GM12865 (cell line): ENCODE measurements at places on chromosomes 6 and 20.
A peak's percentile ranks its signal among the peaks of the same experiment; 100 is the strongest.

GRCh38 chr6:3809515-3809891, 39.7 kb upstream of the FAM50B start:
- no peak for DNase-seq

GRCh38 chr20:41306061-41306727, 11.3 kb downstream of the ZHX3 start:
- peak; percentile 70 for DNase-seq

- DNase-seq = no peak
Observed at GRCh38 chr6:43454290-43454695, 1.1 kb downstream of the DLK2 start.

- DNase-seq = no peak
Observed at GRCh38 chr20:58810116-58810878, 40.4 kb downstream of the GNAS-AS1 start.

- no peak for DNase-seq
Observed at GRCh38 chr6:18352001-18352400, 35.1 kb upstream of the RNF144B start.

DNA sequence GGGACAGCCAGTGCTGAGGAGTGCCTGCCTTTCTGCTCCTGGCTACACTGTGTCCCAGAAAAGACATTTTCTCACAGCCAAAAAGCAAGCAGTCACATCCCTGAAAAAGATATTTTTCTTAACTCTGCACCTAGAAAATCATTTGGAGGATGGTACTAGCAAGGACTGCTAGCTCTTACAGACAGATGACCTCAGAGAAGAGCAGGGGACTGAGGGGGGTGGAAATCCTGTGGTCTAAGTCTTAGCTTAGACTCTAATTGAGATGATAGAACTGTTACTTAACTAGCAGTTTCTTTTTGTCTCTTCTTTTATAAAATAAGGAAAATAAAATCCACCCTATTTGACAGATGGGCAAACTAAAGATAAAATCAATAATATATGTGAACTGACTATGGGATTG, 152.8 kb downstream of the TMEM200A start:
- no peak for DNase-seq

DNA sequence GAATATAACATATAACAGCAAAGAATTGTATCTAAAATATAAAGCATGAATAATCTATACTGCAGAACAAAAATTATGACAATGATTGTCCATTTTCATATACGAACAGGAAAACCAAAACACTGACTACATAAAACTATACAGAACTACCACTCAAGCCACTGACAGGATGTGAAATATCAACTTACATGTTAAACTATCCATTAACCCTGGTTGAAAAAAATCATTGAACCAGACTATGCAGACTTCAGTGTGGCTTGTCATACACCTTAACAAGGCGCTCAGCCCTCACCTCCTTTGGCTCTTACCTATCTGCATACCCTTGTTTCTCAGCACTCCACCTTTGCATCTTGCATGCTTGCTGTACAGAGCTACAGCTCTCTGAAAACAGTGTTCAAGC, 34.9 kb downstream of the ASCC3 start:
- DNase-seq = no peak

DNA sequence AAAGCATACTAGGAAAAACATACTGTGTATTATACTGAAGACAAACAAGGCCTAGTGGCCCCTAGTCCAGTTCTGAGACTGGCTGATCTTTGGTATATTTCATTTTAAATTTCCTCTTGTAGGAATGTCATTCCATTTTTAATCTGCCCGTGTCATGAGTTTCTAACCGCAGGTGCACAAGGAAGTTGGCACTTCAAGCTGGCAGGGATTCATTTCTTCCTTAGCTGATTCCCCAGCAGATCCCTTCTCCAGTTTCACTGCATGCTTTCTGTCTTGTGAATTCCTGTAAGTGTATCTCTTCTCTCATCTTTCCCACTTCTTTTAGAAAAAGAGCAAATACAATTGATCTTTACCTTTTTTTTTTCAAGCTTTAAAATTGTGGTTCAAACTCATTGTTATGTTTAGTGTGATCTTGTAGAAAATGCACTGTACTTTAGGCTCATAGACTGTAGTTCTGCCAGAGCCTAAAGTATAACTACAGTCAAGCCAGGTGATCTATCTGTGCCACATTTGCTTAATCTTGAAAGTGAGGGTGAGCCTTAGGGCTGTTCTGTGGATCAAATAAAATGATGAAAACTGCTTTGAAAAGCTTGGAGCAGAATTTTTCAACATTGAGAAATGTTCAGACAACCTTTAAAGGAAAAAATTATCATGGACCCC, 37.0 kb downstream of the RNF217 start:
- no peak for DNase-seq

DNA sequence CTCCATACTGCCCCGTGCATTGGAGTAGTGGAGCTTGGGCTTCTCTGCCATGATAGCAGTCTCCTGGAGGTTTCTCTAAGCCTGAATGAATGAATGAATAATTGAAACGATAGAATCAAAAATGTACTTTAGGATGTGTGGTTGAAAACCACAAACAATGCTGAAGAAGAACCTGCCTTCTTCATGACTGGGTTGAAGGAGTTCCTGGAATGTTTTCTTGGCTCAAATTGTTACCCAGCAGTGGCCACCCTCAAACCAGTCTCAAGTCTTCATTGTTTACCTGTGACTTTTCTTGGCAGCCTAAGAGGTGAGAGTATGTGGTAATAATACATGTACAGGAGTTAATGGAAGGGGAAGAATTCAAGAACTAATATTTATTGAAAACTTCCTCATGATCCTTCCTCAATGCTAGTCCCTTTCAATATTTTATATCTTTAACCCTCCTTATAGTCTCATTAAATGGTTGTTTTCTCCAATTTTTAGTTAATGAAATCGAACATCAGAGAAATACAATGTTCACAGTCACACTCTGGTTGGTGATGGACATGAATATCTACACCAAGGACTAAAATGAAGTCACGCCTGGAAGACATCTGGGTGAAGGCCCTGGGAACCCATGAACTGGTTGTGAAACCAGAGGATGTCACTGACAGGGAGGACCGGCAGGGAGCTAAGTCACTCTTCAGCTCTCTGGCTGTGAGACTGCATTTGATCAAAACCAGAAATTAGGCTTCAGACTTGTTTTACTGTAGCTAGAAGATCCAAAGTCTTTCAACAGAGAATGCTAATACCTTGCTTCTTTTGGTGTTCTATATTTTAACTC, at the start of gene GSTA5:
TSS of gene GSTA5 (minus strand) at position 51 of the 823 bp plus-strand sequence.
- no peak for DNase-seq

- DNase-seq = peak; percentile 10
Observed at GRCh38 chr6:300494-301198, 8.4 kb downstream of the DUSP22 start.

GRCh38 chr6:4459996-4460395, 316.2 kb upstream of the CDYL start:
- DNase-seq = no peak
